ENCODE measurements at places on chromosomes 7 and 10.

DNA sequence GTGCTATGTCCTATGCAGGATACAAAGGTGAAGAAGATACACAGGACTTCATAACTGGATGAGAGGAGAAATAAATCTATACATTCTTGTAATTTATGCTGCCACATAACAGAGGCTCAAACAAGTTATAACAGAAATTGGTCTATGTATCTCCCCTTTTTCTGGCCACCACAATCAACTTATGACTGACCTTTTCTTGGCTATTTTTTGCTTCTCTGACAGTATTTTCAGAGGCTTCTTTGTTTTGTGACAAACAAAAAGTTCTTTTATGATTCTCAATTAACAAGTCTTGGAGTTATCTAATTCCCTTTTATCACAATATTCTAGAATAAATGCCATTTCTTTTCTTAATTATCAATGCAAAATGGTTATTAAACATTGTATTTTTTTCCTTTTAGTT, 953.0 kb upstream of the ZWINT start:
- no peak overlapping the region for H3K27ac ChIP-seq
- H3K36me3 ChIP-seq: no peaks in the 10 kb centered on the region
- H3K4me1 ChIP-seq: no peaks in the 10 kb centered on the region
- no peak for DNase-seq
- H3K27me3 ChIP-seq: no peaks in the 10 kb centered on the region
- no peak overlapping the region for H3K4me3 ChIP-seq

- H3K4me3 ChIP-seq: no peak overlapping the region
- H3K36me3 ChIP-seq: no peaks in the 10 kb centered on the region
- no peak overlapping the region for H3K27ac ChIP-seq
- DNase-seq: no peak
- H3K4me1 ChIP-seq: no peaks in the 10 kb centered on the region
Observed at GRCh38 chr10:130236711-130237110, 100.5 kb downstream of the GLRX3 start.

GRCh38 chr10:96034625-96035024, 8.8 kb upstream of the CCNJ start:
- H3K27ac ChIP-seq: no peak overlapping the region
- H3K4me3 ChIP-seq: no peak overlapping the region
- no peak for DNase-seq

- H3K27me3 ChIP-seq: peaks cover 38% of the 10 kb centered on the region
- no peak overlapping the region for H3K4me3 ChIP-seq
- peaks cover 8% of the 10 kb centered on the region for H3K4me1 ChIP-seq
- no peak overlapping the region for H3K27ac ChIP-seq
- H3K36me3 ChIP-seq: no peaks in the 10 kb centered on the region
- no peak for DNase-seq
Observed at GRCh38 chr7:155815332-155816191, 3.3 kb upstream of the SHH start.

DNA sequence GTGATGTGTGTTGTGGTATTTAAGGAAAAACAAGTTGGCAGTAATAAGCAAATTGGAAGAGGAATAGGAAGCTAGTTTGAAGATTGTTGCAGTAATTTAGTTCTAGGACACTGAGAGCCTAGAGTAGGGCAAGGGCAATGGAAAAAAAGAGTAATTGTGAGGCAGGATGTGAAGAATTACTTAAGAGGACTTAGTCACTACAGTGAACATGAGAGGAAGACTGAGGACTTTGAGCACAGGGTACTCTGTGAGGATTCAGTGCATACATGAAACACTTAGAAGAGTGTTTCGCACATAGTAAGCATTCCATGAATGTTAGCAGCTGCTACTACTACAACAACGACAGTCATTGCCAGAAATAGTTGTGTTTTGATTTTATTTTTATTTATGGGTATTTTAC, 30.9 kb upstream of the DKK1 start:
- no peak overlapping the region for H3K27ac ChIP-seq
- no peaks in the 10 kb centered on the region for H3K36me3 ChIP-seq

DNA sequence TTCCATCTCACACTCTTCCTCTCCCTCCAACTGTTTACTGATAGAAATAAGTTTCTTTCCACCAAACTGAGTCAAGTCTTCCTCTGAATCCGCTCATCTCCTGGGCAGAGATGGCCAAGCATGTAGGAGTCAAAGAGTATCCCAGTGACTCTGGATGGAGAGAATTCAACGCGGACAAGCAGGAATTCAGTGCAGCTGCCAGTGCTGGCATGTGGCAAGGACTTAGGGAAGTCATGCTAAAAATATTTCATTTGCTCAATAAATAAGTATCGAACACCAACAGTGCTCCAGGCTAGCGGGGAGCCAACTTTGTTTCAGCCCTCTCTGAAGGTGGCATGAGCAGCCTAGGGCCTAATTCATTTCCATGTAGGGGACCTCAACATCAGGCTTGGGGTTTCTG, 351.6 kb upstream of the ZMIZ1 start:
- no peak overlapping the region for H3K27ac ChIP-seq
- H3K4me1 ChIP-seq: no peaks in the 10 kb centered on the region
- no peak overlapping the region for H3K4me3 ChIP-seq
- H3K27me3 ChIP-seq: no peaks in the 10 kb centered on the region
- no peak for DNase-seq

Data from esophagus squamous epithelium (tissue), 5 donors.